ENCODE measurements at places on chromosomes 5 and 9.

DNA sequence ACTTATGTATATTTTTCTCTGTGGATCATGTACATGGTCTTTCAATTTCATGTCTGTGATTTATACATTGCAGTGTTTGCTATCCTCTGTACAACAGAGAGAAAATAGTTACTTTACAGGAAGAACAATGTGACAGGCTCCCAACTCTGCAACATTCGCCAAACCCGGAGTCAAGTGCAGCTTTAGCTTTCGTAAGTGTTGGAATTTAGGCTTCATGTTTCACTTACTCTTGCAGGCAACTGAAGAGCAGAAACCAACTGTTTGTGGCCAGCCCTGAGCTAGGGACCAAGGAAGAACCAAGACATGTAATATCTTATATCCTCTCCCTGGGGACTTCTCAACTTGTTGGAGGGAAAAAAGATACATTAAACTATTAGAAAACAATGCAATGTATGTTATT, 147.9 kb downstream of the C5orf15 start:
- H3K36me3 ChIP-seq, result no peaks in the 10 kb centered on the region
- no peak overlapping the region for H3K4me3 ChIP-seq
- no peaks in the 10 kb centered on the region for H3K4me1 ChIP-seq
- H3K27me3 ChIP-seq, result no peaks in the 10 kb centered on the region

- H3K27me3 ChIP-seq, result no peaks in the 10 kb centered on the region
- H3K4me3 ChIP-seq, result no peak overlapping the region
- H3K4me1 ChIP-seq, result peaks cover 65% of the 10 kb centered on the region
- no peak for DNase-seq
Measured at GRCh38 chr9:114369216-114370130, 18.3 kb downstream of the AKNA start.

DNA sequence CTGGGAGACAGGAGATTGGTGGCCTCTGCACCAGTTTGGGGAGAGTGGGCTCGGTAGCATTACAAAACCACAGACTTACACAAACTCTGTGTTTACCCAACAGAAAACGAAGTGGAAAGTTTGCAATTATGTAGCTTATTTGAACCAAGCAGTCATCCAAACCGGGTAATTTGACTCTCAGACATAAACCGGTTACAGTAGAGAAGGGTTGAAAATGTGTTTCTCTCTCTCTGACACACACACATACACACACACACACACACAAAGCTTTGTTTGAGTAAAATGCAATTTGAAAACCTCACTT, 97.1 kb upstream of the ZNF608 start:
- no peaks in the 10 kb centered on the region for H3K27me3 ChIP-seq

GRCh38 chr5:149188383-149188782, 47.1 kb downstream of the ABLIM3 start:
- DNase-seq, result no peak
- H3K36me3 ChIP-seq, result peaks cover 8% of the 10 kb centered on the region
- H3K27ac ChIP-seq, result no peak overlapping the region
- no peak overlapping the region for H3K4me3 ChIP-seq
- H3K4me1 ChIP-seq, result no peaks in the 10 kb centered on the region

GRCh38 chr5:95892784-95893354, 68.8 kb downstream of the ELL2 start:
- H3K27me3 ChIP-seq, result no peaks in the 10 kb centered on the region
- no peaks in the 10 kb centered on the region for H3K36me3 ChIP-seq
- no peaks in the 10 kb centered on the region for H3K4me1 ChIP-seq
- DNase-seq, result no peak
- no peak overlapping the region for H3K4me3 ChIP-seq
- no peak overlapping the region for H3K27ac ChIP-seq

Data from vagina (tissue), 2 donors.